ENCODE measurements at places on chromosomes 16 and 17.

GRCh38 chr16:23500212-23500861 lies 10.0 kb downstream of the GGA2 start:
- DNase-seq: no peak

DNA sequence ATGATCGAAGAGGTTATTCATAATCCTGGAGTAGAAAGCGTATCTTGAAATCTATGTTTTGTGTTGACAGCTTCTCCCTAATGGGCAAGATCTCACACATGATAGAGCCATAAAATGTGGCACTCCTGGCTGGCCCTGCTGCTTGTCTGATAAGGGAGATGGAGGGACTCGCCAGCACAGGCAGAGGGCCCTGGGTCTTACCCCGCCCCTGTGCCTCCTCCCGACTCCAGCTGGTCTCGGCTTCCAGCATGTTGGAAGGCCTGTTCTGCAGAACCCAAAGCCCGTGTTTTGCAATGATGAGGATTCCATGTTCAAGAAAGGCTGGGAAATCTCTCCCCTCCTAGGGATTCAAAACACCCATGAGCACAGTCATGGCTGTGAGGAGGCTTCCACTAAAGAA lies 106.7 kb upstream of the SDK2 start:
- no peak for DNase-seq

GRCh38 chr16:55207693-55208428 lies 116.1 kb upstream of the IRX6 start:
- no peak for DNase-seq

DNA sequence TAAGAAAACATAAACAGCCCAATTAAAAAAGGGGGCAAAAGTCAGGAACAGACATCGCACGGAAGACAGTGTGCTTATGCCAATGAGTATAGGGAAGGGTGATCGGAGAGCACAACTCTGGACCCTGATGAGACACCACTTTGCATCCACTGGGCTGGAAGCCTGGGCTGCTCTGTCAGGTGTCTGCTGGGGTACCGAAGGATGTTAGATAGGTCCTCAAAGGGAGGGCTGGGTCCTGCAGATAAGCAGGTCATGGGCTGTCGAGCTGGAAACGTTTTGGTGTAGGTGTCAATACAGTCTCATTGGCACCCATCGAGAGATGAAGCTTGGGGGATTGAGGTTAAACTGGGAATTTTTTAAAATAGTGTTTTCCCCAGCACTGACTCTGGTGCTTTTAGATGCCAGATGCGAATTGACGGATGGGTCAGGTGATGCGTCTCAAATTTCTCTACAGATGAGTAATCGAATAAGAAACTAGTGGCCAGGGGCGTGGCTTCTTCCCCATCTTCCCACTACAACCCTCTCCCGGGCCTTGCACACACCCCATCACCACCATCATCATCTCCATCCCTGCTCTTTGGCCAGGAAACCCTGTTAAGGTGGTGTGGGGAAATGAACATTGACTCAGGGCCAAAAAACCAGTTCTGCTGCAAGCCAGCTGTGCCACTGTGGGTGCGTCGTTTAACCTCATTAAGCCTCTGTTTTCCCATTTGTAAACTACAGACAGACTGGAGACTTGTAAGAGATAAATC lies 47.8 kb upstream of the IRF8 start:
- DNase-seq: no peak
